ENCODE measurements at places on chromosomes 3 and 15.

DNA sequence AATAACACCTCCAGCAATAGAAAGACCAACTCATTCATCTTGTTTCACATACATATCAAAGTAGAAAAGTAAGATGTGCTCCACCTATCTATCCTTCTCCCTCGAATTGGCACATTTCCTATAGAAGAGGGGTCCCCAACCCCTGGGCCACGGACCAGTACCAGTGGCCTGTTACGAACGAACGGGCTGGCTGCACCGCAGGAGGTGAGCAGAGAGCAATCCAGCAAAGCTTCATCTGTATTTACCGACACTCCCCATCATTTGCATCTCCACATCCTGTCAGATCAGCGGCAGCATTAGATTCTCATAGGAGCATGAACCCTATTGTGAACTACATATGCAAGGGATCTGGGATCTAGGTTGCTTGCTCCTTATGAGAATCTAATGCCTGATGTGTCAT lies 95.0 kb upstream of the CGNL1 start:
- DNase-seq, result no peak

- DNase-seq, result no peak
Observed at GRCh38 chr3:63980830-63981498, 42.3 kb downstream of the PSMD6 start.

- no peak for DNase-seq
Observed at GRCh38 chr3:177109688-177110330, 87.5 kb downstream of the TBL1XR1 start.

DNA sequence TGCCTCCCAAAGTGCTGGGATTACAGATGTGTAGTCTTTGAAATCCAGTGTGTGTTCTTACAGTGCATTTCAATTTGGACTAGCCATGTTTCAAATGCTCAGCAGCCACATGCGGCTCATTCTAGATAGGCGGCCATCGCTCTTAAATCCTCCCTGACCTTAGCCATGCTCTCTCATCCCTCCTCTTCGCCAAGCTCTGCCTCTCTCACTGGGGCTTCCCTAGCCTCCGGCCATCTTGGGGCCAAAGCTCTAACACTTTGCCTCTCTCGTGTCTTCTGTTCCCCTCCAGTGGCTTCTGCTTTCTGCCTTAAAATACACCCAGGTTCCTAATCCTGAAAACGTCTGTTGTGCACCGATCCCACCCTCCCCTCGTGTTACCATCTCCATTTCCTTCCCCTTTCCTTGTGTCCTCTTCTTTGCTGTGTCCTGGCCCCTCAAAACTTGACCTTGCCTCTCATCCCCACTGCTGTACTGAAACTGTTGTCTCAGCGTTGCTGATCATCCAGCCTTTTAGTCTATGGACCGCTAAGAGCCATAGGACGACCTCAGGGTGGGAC lies 1.4 kb upstream of the GHRL start:
- no peak for DNase-seq

- DNase-seq, result no peak
Observed at GRCh38 chr3:188440340-188440972, 286.5 kb downstream of the LPP start.

DNA sequence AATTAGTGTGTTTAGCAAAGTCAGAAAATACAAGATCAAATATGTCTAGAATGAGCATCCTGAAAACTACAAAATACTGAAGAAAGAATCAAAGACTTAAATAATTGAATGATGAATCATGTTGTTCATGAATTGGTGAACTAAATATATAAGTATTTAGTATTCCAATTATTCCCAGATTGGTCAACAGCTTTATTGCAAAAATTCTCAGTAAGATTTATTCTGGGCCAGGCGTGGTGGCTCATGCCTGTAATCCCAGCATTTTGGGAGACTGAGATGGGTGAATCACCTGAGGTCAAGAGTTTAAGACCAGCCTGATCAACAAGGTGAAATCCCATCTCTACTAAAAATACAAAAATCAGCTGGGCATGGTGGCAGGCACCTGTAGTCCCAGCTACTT lies 250.0 kb upstream of the NECTIN3 start:
- DNase-seq, result no peak

DNA sequence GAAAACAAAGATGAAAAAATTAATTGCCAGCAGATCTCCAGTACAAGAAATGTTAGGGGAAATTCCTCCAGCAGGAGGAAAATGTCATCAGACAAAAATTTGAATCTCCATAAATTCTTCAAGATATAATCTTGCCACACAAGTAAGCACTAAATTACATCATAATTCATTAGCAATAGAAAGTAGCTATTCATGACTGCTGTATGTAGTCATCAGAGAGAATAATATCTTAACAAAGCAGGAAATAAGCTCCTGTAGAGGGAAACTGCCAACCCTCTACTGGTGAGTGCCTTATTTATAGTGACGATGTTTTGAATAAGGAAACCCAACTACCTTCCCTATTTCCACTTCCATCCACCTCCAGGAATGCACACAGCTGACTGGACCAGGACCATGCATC lies 15.8 kb upstream of the SLC27A2 start:
- DNase-seq, result no peak

DNA sequence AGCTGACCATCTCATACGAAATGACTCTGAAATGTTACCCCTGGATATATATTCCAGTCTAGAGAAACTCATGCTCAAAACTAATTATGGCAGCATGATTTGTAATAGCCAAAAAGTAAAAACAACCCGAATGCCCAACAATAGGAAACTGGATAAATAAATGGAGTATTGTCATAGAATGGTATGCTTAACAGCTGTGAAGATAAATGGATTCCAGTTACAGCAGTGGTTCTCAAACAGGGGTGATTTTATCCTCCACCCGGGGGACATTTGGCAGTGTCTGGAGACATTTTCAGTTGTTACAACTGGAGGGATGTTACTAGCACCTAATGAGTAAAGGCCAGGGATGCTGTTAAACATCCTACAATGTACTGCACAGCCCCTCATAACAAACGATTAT lies 52.3 kb upstream of the PIAS1 start:
- DNase-seq, result no peak

DNA sequence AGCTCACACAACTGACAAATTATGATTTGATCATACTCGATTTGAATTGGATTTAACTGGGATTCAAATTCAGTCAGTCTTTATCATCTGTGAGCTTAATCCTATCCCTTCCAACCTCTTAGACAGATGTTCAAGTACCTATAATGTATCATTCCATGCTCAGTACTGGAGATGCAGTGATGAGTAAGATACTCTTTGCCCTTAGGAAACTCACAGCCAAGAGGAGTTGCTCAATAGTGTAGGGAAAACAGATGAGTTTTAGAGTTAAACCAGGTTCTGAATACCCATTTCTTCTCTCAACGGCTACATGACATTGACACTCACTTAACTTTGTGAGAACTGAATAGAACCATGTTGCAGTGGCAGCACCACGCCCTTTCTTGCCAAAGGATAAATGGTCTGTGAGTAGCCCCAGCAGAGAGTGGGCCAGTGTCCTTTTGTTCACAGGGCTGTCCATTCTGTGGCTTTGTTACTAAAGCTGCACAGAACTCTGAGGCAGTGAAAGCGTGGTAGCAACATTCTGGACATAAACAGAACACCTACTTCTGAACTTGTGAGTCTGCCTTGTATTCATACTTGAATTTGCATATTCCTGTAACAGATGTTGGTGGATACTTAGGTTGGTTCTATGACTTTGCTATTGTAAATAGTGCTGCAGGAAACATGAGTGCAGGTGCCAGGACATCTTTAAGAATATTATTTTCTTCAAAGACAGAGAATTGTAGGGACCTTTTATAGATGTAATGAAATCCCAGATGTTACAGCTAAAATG lies 91.6 kb downstream of the RASA2 start:
- no peak for DNase-seq

DNA sequence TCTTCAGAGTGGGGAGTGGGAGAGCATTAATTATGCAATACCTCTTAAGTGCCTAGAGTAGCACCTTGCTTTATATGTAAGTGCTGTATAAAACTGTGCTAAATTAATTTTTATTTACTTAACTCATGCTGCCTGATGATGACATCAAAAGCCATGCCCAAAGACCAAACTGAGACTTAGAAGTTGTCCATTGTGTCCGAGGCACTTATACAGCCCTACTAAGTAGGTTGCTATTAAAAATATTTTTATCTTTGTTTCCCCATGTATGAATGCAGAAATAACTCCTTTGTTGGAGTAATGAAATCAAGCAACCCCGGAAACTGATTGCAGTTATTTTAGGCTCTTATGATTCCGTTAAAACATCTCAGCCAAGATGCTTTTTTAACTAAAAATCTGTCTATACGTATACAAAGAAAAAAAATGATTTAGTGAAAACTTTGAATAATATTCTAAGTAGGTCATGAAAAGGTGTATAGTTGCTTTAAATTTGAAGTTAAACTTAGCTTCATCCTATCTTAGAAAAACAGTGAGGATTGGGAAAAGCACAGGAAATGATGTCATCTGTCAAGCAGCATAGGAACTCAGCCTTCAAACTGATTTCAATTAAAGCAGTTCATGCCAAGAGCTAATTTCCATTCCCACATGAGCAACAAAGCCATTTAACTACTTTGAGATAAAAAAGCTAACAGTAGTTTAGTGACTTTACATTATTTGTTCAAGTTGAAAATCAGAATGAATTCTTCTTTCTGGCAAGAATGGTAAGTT lies 43.0 kb downstream of the FBN1 start:
- DNase-seq, result no peak
